HuH-7 (cell line): ENCODE measurements at places on chromosomes 3 and 15.

- DNase-seq: no peak
Observed at GRCh38 chr15:64112904-64113303, 17.1 kb downstream of the SNX1 start.

GRCh38 chr3:64915778-64916177 is 228.0 kb upstream of the ADAMTS9 start:
- DNase-seq: no peak

- no peak for DNase-seq
Observed at GRCh38 chr15:77292969-77293558, 126.8 kb downstream of the PEAK1 start.

DNA sequence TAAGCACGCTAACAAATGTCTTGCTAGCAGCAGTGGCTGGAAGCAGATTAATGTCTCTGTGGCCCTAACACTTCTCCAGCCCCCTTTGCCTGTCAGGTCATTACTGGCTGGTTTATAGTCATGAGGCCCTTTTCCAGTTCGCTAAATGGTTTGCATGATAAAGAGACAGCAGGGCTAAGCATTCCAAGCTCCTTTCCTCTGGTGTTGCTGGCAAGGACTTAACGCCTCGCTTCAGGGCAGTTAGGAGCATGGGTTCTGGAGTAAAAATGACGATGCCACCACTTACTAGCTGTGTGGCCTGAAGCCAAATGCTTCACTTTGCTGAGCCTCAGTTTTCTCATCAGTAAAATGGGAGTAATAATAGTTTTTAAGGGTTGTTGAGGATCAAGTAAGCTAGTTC is 185.9 kb downstream of the MEGF11 start:
- no peak for DNase-seq

GRCh38 chr3:105539897-105540296 is 173.2 kb downstream of the ALCAM start:
- DNase-seq: no peak

GRCh38 chr3:162317046-162317445 is 820.4 kb downstream of the OTOL1 start:
- no peak for DNase-seq

GRCh38 chr3:174776123-174776522 is 83.0 kb upstream of the NAALADL2 start:
- DNase-seq: no peak

- DNase-seq: peak; percentile 30
Observed at GRCh38 chr3:193772422-193772763, 179.4 kb downstream of the OPA1 start.

DNA sequence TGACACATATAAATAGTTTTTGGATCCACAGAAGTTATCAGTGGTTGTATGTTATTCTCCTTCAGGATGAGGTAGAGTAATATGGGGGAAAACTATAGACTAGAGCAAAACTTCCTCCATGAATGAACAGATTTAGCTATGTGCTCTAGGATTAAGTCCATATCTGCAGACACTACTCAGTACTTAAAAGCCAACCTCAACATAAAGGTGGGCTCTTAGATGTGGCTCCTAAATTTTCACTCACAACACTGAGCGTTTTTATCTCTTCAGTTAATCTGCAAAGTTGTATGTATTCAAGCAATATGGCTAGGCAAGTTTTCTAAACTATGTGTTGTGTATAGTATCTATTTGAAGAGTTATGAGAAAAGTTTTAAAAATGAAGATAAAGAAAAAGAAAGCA is 147.0 kb upstream of the SLITRK3 start:
- DNase-seq: no peak

DNA sequence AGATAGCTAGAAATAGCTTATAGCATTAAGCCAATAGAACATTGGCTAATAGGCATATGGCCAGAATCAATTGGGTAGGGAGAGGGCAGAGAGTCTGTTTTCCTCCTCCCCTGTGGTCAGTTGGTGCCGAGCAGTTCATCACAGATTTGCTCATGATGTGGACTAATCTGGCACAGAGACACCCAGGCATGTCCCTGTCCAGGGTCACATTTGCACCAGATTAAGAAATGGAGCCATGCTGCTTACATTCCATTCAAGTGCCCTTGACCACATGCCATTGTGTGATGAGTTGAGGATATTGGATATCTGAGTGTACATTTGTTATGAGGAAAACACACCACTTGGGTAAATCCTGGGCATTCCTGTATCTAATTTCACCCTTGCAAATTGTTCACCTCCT is 53.4 kb downstream of the USP13 start:
- no peak for DNase-seq
